Esophagus squamous epithelium (tissue), 5 donors: ENCODE measurements at places on chromosomes 6 and 20. TPM values are rescaled to one million over a fixed set of nuclear protein-coding genes. Genes with fewer than 3 reads are reported as not detected.

GRCh38 chr6:165186041-165186440 lies 123.4 kb downstream of the C6orf118 start:
- no peaks in the 10 kb centered on the region for H3K36me3 ChIP-seq
- no peak overlapping the region for H3K4me3 ChIP-seq
- DNase-seq, result no peak
- H3K27ac ChIP-seq, result no peak overlapping the region
- no peaks in the 10 kb centered on the region for H3K4me1 ChIP-seq

DNA sequence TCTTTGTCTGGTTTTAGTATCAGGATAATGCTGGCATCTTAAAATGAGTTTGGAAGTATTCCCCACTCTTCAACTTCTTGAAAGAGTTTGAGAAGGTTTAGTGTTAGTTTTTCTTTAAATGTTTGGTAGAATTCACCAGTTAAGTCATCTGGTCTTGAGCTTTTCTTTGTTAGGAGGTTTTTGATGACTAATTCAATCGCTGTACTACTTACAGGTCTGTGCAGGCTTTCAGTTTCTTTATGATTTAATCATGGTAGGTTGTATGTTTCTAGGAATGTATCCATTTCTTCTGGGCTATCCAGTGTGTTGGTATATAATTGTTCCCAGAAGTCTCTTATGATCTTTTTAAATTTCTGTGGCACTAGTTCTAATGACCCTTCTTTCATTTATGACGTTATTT lies 215.5 kb downstream of the LRFN2 start:
- DNase-seq, result no peak
- no peak overlapping the region for H3K4me3 ChIP-seq
- no peaks in the 10 kb centered on the region for H3K36me3 ChIP-seq

GRCh38 chr20:56932575-56933330 lies 303.6 kb downstream of the TFAP2C start:
- no peaks in the 10 kb centered on the region for H3K36me3 ChIP-seq
- H3K4me3 ChIP-seq, result no peak overlapping the region
- no peaks in the 10 kb centered on the region for H3K4me1 ChIP-seq

- DNase-seq, result no peak
- no peaks in the 10 kb centered on the region for H3K4me1 ChIP-seq
- no peak overlapping the region for H3K27ac ChIP-seq
- no peak overlapping the region for H3K4me3 ChIP-seq
Observed at GRCh38 chr6:45877970-45878590, 137.6 kb downstream of the CLIC5 start.

GRCh38 chr6:90466154-90466940 lies 120.5 kb downstream of the MAP3K7 start:
- no peaks in the 10 kb centered on the region for H3K4me1 ChIP-seq
- no peak overlapping the region for H3K27ac ChIP-seq
- H3K4me3 ChIP-seq, result no peak overlapping the region
- H3K27me3 ChIP-seq, result no peaks in the 10 kb centered on the region
- H3K36me3 ChIP-seq, result no peaks in the 10 kb centered on the region

DNA sequence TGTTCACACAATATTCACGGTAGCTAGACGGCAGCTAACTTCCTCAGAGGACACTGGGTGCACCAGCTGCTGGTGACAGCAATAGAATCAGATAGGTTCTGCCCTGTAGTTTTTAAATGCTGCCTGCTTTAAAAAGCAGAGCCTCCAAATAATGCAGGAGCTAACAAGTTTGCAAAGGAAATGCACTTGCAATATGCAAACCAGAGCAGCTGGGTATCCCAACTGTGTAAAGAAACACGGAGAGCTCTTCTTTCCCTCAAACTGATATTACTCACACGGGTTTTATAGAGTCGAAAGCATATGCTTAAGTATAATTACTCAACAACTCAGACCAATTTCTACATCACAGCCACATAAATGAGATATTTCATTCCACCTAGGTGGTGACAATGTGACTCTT lies 432.7 kb downstream of the TFAP2A start:
- H3K4me3 ChIP-seq, result no peak overlapping the region
- no peak overlapping the region for H3K27ac ChIP-seq
- peaks cover 4% of the 10 kb centered on the region for H3K4me1 ChIP-seq
- no peak for DNase-seq
- no peaks in the 10 kb centered on the region for H3K27me3 ChIP-seq

DNA sequence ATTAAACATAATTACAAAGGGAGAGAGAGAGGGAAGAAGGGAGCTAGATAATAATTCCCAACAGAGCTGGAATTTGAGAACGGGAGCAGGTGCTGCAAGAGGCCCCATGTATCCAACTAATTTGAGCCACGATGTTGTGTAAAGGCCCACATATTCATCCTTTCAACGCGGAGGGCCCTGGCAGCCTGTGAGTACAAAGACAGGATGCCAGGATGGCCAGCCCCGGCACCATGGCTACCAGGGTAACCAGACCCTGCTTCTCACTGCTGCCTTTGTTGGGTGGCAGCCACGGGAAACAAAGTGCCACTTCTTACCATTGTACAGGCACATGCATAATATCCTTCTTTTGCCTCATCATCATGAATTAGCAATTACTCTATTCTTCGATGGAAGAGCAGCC lies 492.0 kb upstream of the NRSN1 start:
- DNase-seq, result no peak
- H3K27ac ChIP-seq, result no peak overlapping the region
- H3K36me3 ChIP-seq, result no peaks in the 10 kb centered on the region
- no peaks in the 10 kb centered on the region for H3K4me1 ChIP-seq
- H3K27me3 ChIP-seq, result no peaks in the 10 kb centered on the region

DNA sequence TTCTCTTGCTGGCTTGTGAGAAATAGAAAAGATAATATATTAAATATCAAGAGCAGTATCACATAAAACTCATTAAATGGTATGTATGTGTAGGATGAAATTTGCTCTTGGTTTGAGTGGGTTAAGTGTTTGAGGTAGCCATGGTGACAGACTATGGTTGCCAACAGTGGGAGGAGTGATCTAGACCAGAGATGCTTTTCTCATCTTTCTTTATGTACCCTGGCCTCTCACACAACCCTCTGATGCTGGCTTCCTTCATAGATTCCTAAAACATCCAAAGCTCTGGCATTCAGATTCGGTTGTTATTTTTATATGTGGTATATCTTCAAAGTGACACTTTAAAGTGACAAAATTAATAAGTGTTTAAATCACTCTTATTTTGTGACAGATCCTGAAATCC lies 9.0 kb upstream of the MLIP start:
- H3K27ac ChIP-seq, result no peak overlapping the region
- no peak overlapping the region for H3K4me3 ChIP-seq

The NT5E gene
- 6.7 TPM for total RNA-seq

The CYP24A1 gene
- 1.3 TPM for total RNA-seq

The CLDN20 gene
- total RNA-seq, result not detected

The RUNX2 gene
- total RNA-seq, result 3.6 TPM
